Activated CD8-positive, alpha-beta T cell treated with anti-CD3 and anti-CD28 coated beads, Interleukin-2, amount 10 ng/mL, durations not matched to agents 7 days and 5 days (primary cell): ENCODE measurements at places on chromosomes 2 and 18. TPM values are rescaled to one million over a fixed set of nuclear protein-coding genes. Genes with fewer than 3 reads are reported as not detected.

DNA sequence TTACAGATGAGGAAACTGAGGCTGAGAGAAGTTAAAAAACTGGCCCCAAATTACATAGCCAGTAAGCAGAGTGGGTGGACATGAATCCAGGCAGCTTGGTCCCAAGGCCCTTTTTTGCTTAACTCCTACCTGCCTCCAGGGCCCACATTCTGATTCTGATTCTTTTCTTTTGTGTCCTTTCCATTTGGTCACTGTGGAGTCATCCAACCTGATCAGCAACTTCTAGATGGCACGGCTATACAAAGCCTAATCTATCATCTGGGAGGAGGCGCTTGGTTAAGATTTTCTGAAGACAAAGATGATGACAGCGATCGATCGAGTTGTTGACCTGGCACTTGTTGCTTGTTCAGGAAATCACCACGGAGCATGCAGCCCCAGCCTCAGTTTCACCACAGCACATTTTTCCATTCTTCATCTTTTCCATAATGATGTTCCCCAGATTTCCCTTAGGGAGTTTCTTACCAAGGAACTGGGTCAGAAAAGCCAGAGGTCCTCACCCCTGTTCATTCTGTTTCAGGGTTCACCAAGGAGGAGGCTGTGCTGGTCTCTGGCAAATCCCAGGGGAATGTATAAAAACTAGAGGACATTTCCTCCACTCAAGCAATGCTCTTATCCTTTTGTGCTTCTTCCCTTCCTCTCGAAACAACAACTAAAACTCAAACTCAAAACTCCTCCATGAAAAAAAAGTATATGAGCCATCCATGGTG, 6.9 kb upstream of the IGFBP2 start:
- H3K27me3 ChIP-seq: peaks cover 35% of the 10 kb centered on the region
- H3K4me1 ChIP-seq: peaks cover 2% of the 10 kb centered on the region
- H3K27ac ChIP-seq: no peak overlapping the region
- no peaks in the 10 kb centered on the region for H3K36me3 ChIP-seq
- no peak overlapping the region for H3K4me3 ChIP-seq

NYAP2 gene
- total RNA-seq: not detected

GRCh38 chr2:503288-503999, 173.8 kb downstream of the TMEM18 start:
- H3K36me3 ChIP-seq: no peaks in the 10 kb centered on the region
- H3K27me3 ChIP-seq: peaks cover 5% of the 10 kb centered on the region
- H3K27ac ChIP-seq: no peak overlapping the region
- DNase-seq: no peak

DNA sequence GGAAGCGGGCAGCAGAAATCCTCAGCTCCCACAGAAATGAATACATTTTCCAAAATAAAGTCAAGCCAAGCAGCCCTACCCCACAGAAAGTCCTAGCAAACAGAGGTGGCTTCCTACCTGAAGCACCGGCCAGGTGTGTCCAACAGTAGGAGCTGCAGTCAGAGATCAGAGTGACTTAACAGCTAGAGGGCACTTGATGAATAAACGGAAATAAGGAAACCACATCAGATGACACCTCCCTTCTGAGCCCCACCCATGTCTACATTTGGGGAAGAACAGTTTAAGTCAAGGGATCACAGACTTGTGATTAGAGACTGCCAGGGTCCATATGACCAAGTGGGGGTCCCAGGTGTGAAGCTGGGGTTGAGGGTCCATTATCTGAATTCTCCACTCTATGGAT, at the start of gene CXCR1:
Gene CXCR1 (minus strand): TSS at position 172 of the 400 bp plus-strand sequence. CDS start 1,751 bp downstream, outside the sequence.
- peaks cover 27% of the 10 kb centered on the region for H3K27me3 ChIP-seq
- peak; percentile 61 for DNase-seq
- H3K27ac ChIP-seq: peak within 1 kb of the TSS; percentile 60
